Stimulated activated CD8-positive, alpha-beta memory T cell treated with anti-CD3 and anti-CD28 coated beads, Interleukin-4, amount 100 ng/mL, for 24 hours (primary cell): ENCODE measurements at places on chromosomes 13 and 19.
A peak's percentile ranks its signal among the peaks of the same experiment; 100 is the strongest.

GRCh38 chr13:75417012-75417384 is 65.0 kb downstream of the TBC1D4 start:
- no peak for DNase-seq

- DNase-seq: no peak
Observed at GRCh38 chr19:28508666-28509065, 704.3 kb downstream of the UQCRFS1 start.

DNA sequence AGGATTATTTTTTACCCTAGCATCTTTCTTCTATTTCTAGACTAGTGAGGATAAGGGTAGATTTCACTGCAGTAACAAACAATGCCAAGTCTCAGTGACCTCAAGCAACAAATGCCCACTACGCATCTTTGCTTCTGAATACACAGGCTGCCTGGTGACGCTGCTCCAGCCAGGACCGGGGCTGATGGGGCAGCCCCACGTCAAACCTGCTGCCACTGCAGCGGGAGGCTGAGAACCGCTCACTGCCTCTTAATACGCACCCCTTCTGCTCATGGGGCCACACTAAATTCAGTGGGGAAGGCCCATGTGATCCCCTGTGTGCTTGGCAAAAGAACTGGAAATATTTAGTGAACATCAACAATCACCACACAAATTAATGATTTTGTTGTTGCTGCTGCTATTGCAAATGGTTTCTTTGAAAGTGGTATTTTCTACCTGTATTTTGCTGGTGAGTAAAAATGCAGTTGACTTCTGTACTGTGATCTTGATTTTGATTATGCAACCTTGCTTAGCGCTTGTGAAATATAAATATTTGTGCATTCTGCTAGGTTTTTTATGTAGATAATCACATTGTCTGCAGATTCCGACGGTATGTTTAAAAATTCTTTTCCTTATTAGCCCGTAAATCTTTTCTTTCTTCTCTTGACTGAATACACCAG is 139.5 kb upstream of the SPACA7 start:
- no peak for DNase-seq

GRCh38 chr19:1590641-1591397 is 1.8 kb downstream of the MBD3 start:
- DNase-seq: no peak

DNA sequence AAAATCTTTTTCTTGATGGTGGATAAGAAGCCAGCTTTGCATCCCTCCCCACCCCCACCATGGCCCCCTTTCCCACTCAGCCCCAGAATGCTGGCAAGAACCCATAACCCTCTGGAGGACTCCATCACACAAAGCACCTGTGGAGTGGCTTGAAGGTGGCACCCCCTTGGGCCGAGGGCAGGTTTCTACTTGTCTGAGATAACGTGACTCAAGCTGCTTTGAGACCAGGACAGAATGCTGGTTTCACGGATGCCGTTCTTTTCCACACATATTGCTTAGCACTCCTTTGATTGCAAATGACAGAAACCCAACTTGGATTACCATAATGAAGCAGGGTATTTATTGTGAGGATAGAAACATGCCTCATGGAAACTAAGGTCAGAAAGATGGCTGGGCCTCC is 82.2 kb downstream of the LACC1 start:
- DNase-seq: no peak

DNA sequence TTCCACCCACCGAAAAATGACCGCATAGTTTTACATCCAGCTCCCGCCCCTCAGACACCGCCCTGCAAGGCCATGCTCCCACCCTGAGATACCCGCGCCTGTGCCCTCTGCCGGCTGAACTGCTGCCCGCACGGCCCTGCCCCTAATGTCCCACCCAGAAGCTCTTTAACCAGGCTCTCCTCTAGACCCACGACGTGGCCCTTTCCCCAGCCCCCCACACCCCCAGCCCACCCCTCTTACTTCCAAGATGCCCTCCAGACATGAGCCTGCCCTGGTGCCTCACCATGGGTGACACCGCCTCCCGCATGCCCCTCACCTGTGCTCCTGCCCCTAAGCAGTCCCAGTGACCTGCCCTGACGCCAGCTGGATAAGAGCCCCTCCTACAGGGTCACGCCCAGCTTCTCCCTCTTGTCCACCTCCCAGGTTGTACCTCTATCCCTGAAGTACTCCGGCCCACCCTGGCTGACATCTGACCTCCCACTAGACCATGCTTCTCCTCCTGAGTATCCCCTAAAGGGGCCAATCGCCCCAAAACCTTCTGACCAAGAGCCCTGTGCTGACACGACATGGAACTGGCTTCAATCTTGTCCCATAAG is 51.2 kb downstream of the COLGALT1 start:
- no peak for DNase-seq

GRCh38 chr13:29448174-29448573 is 147.3 kb downstream of the SLC7A1 start:
- DNase-seq: no peak

DNA sequence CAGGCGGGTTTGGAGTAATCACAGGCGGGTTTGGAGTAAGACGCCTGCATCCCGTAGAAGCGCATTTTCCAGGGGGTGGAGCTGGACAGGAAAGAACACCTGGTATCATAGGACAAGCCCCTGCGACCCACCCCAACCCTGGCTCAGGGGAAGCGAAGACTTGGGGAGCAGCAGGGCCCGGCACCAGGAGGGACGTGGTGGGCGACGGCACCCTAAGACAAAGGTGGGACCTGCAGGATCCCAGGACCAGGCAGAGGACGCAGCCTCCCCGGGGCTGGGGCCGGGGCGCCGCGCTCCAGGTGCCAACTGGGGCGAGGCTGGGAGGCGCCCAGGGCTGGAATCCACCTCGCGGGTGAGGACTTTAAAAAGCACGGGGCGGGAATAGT is 520 bp downstream of the ZNF600 start:
- no peak for DNase-seq

- no peak for DNase-seq
Observed at GRCh38 chr13:41960211-41960636, 685 bp downstream of the VWA8 start.

GRCh38 chr19:1003283-1003682 is 3.1 kb downstream of the GRIN3B start:
- DNase-seq: no peak

DNA sequence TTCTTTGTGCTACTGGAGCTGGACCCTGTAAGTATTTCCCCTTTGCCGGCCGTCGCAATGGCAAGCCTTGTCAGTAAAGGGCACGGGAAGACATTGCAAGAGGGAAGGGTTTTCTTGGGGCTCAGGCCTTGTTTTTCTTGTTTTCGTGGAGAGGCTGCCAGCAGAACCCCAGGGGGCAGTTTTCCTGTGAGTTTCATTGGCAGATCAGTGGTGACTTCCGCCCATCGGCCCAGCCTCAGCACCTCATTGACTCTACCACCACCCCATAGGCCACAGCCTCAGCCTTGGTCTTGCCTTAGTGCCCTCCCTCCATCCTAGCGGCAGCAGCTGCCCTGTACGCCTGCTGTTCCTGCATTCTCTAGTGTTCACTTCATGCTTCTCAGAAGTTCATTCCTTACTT is 61.5 kb downstream of the GJA3 start:
- DNase-seq: no peak

DNA sequence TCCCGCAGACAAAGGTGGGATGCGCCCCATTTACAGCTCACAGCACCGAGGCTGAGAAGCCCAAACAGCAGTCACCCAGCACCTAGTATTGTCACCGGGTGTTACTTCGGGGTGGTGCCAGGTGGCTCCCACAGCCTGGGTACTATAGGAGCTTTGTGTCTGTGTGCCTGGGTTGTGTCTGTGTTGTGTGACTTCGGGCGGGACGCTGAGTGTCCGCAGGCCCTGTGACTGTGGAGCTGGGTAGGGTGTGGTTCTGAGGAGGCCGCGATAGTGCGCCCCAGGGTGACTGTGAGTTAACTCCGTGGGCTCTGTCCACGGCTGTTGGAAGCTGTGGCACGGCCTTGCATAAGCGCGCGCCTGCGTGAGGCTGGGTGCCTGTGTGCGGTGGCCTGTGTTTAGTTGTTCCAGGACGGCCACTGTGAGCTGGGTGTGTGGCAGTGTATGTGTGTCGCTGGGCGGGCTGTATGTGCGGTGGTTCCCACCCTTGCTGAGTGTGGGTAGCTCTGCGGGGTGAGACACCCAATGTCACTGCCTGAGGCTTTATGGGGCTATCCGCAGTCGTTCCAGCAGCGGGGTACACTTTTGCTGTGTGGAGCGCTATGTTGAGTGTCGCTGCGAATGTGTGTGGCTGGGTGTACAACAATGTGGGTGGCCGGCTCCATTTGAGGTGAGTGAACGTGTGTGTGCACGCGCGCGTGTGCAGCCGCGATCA is 559 bp upstream of the SSBP4 start:
- DNase-seq: no peak

DNA sequence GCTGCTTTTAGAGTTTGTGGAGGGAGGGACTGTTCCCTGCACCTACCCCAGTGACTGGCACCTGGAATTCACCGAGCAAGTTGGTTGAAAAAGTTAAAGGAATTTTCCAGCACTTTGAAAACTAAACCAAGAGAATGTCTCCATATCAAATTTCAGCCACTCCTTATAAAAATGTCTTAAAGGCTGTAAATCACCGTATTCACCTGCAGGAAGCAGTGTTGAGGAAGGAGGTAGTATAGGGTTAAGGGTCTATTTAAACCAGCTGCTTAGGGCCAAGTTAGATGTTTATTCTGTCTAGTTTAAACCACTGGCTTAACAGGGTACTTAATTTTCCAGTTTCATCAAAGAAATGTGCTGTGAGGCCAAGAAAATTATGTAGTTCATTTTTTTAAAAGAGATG is 3.8 kb upstream of the RAB20 start:
- DNase-seq: no peak

DNA sequence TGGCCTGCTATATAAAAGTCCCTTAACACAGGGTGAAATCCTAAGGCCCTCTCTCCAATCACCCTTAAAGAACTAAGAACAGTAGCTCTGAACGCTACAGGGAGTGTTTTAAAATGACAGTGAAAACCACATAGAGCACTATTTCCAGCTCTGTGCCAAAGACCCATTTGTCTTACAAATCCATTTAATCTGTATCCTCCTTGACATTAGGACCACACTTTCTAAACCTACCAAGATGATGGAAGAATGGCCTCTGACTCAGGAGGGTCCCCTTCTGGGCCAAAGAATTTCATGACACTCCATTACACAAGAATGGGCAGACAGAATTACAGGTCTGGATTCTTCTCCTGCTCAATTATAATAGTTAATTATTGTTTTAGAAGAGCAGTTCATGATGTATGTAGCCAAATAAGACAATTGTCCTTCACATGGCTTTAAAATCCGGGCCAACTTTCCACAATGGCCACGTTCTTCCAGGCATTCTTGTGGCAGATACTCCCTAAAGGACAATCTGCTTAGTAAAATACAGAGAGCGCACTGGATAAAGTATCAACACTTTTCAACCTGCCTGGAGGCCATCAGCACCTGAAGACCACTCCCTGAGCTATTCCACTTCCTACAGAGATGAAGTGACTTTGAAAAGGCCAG is 61.0 kb downstream of the STK24 start:
- no peak for DNase-seq

- DNase-seq: no peak
Observed at GRCh38 chr19:56084835-56085536, 36.1 kb downstream of the ZNF787 start.

GRCh38 chr19:45874620-45874966 is 10.5 kb downstream of the FOXA3 start:
- no peak for DNase-seq

- no peak for DNase-seq
Observed at GRCh38 chr19:2144190-2144589, 7.2 kb downstream of the AP3D1 start.

DNA sequence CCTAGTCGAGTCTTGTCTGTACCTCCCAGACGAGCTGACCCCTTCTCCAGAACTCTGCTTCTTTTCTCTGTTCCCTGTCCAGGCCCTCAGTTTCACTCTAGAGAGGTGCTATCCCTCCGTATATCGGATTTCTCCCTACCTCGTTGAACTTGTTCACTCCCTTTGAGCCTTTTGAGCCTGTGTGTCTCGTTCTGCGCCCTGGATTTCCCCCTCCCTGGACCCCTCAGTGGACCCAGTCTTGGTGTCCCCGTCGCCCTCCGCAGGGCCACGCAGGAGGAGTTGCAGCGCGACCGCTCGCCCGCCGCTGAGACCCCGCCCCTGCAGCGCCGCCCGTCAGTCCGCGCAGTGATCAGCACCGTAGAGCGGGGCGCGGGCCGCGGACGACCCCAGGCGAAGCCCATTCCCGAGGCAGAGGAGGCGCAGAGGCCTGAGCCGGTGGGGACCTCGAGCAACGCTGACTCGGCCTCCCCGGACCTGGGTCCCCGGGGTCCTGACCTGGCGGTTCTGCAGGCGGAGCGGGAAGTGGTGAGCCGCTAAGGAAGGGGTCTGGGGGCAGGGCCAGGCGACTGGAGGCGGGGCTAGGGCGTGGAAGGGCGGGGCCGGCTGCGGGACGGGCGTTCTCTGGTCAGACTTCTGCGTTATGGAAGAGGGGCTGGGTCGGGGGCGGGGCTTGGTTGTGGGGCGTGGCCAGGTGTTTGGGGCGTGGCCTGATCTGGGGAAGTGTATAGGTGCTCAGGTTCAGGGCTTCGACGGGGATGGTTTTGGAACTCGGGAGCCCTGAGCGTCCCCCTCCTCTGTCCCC is 5.5 kb downstream of the EPS8L1 start:
- DNase-seq: peak; percentile 79

DNA sequence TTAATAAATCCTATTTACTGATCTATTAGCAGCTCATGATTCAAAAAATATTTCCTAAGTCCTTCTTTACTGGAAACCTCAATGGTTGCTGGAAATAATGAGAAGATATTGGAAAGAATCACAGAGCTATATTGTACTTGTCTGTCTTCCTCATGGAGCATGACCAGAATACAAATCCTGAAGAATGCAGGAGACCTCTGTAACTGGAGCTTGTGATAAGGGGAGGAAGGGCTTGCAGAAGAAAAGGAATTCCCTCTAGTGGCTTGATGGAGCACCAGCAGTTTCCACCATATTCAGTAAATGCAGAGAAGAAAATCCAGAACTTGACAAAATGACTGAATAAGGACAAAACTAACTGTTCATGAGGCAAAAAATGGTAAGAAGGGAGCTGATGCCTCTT is 1333.1 kb downstream of the EFNB2 start:
- no peak for DNase-seq

GRCh38 chr19:7682175-7682855 is 1.7 kb downstream of the TRAPPC5 start:
- DNase-seq: no peak

DNA sequence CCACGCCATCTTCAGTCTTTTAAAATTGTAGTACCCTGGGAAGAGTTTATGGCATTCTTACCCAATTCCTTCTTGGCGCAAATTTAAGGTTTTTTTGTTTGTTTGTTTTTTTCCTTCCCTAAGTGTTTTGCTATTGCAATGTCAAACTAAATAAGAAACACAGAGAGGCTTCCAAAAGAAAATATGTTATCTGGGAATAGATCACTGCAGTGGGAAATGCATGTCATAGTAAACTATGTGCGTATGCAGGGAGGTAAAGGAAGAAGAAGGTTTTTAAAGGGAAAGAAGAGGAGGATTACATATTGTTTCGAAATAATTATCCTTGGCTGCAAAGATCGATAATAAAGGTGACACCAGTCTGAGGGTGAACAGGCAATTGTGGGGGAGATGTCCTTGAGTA is 13.2 kb downstream of the CLEC11A start:
- DNase-seq: no peak

GRCh38 chr13:69856331-69856730 is 251.3 kb upstream of the ATXN8OS start:
- no peak for DNase-seq
